Panc1 (cell line): ENCODE measurements at places on chromosomes 12 and 14. TPM values are rescaled to one million over a fixed set of nuclear protein-coding genes. Genes with fewer than 3 reads are reported as not detected.

ALG10B gene
- 7.2 TPM for total RNA-seq

ADCY4 gene
- total RNA-seq, result 0.21 TPM

AKAP3 gene
- total RNA-seq, result 0.26 TPM

STYK1 gene
- total RNA-seq, result 0.85 TPM

SLC2A14 gene
- not detected for total RNA-seq

RNASE2 gene
- not detected for total RNA-seq

CFAP54 gene
- total RNA-seq, result 0.64 TPM

MYH6 gene
- not detected for total RNA-seq

PRIMA1 gene
- 0.26 TPM for total RNA-seq

CLEC14A gene
- 0.10 TPM for total RNA-seq

CYP27B1 gene
- 4.0 TPM for total RNA-seq

SCNN1A gene
- 17.1 TPM for total RNA-seq

LIMA1 gene
- 155 TPM for total RNA-seq

ABCC9 gene
- 0.03 TPM for total RNA-seq

MANSC4 gene
- total RNA-seq, result not detected
